HFFc6 (cell line): ENCODE measurements at places on chromosomes 16 and 17. TPM values are rescaled to one million over a fixed set of nuclear protein-coding genes. Genes with fewer than 3 reads are reported as not detected.
A peak's percentile ranks its signal among the peaks of the same experiment; 100 is the strongest.

Gene CSF3
- total RNA-seq = 0.25 to 0.37 TPM in 2 of 3 replicates, not detected in the other

Gene GNG13
- not detected in 3 replicates for total RNA-seq

Gene MYH2
- total RNA-seq = 0.14 TPM in 1 of 3 replicates, not detected in the others

Gene SEPTIN1
- 1.8 to 2.8 TPM (median 1.8 TPM) in 3 replicates for total RNA-seq

Gene CASKIN2
- 18.4 to 20.3 TPM (median 19.8 TPM) in 3 replicates for total RNA-seq

Gene FAM171A2
- 1.6 to 2.1 TPM (median 1.9 TPM) in 3 replicates for total RNA-seq

GRCh38 chr16:70661918-70662641 is 15.7 kb downstream of the IL34 start:
- no peak for DNase-seq

DNA sequence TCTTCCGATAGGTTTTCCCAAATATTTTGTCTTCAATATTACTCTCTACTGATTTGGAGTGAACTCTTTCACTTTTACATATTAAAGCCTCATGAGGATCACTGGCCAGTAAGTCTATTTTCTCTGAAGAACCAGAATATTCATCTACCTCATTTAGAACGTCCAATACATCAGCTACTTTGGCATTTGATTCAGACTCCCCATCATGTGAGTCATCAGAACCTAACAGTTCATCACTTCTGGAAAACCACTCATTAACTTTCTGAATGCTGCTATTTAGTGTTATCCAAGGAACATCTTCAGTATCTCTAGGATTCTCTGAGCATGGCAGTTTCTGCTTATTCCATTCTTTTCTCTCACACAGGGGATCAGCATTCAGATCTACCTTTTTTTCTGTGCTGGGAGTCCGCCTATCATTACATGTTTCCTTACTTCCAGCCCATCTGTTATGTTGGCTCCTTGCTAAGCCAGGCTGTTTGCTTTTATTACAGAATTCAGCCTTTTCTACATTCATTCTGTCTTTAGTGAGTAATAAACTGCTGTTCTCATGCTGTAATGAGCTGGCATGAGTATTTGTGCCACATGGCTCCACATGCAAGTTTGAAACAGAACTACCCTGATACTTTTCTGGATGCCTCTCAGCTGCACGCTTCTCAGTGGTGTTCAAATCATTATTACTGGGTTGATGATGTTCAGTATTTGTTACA is 30.9 kb downstream of the BRCA1 start:
- peak; percentile 48 for DNase-seq

DNA sequence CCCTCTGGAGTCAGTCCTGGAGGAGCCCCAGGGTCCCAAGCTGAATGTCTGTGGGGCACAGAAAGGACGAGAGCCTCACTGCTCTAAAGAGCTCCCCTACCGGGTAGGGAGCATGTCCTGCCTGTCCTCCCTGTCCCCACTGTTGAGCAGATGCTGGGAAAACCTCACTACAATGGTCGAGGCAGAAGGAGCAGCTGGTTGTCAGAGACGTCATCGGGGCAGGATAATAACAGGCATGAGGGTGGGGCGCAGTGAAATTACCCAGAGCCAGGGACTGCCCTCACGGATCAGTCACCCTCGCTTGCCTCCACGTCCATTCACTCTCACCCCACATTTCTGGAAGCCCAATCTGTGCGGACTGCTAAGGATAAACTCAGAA is 538 bp downstream of the TM4SF5 start:
- DNase-seq = no peak

- no peak for DNase-seq
Observed at GRCh38 chr17:74128456-74129211, 74.8 kb upstream of the RPL38 start.

DNA sequence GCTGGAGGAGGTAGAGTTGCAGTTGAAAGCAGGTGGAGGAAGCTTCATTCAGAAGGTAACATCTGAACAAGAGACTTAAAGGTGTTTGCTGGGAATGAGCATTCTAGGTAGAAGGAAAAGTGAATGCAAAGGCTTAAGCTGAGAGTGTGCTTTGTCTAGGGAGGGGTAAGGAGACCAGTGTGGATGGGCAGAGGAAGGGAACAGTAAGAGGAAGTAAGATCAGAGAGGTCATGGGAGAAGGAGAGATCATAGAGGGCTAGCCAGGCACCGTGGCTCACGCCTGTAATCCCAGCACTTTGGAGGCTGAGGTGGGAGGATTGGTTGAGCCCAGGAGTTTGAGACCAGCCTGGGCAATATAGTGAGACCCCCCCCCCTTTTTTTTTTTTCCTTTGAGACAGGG is 3.3 kb downstream of the STX4 start:
- DNase-seq = no peak

DNA sequence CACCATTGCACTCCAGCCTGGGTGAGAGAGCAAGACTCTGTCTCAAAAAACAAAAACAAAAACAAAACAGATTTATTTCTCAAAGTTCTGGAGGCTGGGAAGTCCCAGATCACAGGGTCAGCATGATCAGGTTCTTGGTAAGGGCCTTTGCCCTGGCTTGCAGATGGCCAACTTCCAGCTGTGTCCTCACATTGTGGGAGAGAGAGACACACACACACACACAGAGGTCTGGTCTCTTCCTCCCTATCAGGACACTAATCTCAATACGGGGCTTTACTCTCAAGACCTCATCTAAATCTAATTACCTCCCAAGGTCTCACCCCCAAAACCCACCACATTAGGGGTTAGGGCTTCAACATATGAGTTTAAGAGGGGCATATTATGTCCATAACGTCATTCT is 26.4 kb upstream of the TAOK1 start:
- DNase-seq = no peak

DNA sequence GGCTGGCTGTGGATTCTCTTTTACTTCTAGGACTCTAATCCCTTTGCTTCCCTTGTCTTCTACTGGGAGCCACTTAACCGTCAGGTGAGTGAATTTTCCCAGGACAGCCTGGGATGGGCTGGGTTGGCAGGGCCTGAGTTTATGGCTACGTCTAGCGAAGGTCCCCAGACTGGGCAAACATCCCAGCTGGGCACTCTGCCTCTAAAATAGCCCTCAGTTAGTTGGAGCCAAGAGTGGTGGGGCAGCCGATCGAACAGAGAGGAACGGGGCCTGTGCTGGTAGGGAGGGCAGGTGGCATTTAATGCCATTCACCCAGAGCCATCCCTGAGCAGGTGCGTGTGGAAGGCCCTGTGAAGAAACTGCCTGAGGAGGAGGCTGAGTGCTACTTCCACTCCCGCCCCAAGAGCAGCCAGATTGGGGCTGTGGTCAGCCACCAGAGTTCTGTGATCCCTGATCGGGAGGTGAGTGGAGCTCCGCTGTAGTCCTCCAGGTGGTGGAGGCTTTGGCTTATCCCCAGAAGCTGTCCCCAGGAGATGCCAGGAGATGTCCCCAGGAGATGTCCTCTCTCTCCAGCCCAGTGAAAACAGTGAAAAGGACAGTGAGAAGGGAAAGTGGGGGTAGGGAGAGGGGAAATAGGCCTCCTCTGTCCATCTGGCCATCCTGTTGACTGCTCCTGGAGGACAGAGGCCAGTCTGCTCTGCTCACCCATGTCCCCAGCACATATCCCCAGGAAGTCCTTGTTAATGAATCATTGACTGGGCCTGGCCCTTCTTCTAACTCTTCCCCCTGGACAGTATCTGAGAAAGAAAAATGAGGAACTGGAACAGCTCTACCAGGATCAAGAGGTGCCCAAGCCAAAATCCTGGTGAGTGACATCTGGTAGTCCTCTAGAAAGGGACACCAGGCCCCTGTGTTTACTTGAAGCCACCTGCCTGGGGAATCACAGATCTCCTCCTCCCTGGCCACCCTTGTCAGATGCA is 4.4 kb downstream of the PNPO start:
- no peak for DNase-seq

DNA sequence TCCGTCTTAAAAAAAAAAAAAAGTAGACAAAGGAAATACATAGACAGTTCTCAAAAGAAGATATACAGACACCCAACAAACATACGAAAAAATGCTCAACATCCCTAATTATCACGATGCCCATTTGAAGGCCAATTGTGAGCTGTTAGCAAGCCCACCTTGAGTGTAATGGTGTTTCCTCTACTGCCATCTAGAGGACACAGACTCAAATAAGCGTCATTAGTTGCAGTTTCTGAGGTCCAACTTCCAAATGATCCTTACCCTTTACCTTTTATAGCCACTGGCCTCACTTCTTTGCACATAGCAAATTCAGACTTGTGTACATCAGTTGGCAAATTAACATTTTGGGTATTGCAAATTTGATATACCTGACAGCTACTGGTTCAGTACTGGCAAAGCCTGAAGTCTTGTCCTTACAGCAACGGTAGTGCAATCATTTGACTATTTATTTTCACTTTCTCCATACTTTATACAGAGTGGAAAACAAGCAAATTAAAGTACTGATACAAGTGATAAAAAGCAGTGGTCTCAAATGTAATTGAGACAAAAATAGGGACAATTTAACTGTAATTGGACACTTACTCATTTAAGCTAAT is 536.3 kb upstream of the EEF2KMT start:
- DNase-seq = peak; percentile 16

DNA sequence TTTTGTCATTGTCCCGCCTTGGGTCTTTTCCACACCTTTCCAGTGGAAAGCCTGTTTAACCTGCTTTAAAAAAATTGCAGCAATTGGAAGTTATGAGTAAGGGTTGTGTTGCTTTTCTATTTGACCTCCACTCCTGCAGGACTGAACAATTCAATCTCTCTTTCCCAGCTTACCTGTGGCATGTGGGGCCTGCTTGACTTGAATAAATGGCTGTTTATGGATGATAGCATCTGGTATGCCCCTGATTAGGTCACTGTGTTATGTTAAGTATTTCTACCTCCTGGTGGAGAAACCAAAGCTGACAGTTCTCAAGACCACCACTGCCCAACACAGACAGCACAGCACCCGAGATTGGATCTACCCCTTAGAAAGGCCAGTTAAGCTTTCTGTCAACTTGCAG is 64.8 kb upstream of the NOG start:
- DNase-seq = no peak

- DNase-seq = no peak
Observed at GRCh38 chr16:21179126-21179982, 20.9 kb downstream of the LDAF1 start.

GRCh38 chr16:21197112-21197511 is 14.3 kb downstream of the ZP2 start:
- DNase-seq = no peak

DNA sequence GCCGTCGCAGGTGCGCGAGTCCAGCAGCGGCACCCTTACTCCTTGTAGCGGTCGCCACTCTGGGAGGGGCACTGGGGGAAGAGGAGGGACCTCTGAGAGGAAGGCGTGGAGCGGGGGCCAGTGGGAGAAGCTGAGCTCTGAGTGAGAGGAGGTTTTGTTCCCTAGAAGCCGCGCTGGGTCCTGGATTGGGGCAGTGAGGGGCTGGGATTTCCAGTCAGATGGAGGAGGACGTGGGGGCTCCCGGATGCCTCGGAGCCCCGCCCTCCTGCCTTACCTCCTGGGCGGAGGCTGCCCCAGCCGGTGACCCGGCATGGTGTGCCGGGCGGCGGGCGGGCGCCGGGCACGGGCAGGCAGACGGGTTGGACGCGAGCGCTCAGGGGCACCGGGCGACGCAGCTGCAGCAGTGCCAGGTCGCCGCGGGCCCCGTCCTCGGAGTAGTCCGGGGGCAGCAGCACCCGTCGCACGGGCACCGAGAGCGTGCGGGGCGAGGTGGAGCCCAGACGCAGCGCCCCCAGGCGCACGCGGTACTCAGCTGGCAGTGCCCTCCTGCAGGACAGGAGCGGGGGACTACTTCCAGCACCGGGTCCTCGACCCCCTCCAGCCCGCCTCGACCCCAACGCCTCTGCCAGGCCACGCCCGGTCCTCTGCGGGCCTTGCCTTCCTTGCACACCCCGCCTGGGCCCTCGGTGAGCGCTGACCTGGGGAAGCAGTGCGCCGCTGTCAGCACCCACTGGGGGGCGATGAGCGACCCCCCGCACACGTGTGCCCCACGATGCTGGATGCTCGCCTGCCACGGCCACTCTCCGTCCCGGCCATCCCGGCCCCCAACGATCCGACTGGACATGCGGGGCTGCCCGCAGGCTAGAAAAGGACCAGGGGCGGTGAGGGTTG is 2.0 kb downstream of the PRSS33 start:
- DNase-seq = no peak

DNA sequence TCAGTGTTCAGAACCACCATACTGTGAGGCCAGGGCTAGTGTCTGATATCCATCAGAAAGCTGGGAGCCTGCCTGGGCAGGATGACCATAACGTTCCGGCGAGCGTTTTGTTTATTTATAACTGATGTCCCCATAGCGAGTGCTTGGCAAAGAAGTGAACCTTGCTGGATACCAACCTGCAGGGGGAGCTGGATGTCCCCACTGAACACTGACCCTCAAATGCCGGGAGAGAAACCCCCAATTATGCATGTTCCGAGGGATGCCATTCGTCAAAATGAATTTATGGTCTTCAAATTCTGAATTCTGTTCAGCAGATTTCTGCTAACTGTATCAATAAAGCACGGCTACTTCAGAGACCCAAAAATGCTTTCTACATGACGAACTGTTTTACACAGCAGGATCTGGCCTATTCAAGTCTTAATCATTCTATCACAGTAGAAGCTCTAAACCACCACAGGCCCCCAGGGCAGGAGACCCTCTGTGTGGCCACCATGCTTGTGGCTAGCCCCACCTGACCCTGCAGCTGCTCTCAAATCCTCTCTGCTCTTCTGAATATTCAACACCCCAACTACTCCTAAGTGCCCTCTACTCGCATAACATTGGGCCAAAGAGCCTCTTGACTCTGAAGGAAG is 15.2 kb downstream of the MED24 start:
- peak; percentile 91 for DNase-seq

DNA sequence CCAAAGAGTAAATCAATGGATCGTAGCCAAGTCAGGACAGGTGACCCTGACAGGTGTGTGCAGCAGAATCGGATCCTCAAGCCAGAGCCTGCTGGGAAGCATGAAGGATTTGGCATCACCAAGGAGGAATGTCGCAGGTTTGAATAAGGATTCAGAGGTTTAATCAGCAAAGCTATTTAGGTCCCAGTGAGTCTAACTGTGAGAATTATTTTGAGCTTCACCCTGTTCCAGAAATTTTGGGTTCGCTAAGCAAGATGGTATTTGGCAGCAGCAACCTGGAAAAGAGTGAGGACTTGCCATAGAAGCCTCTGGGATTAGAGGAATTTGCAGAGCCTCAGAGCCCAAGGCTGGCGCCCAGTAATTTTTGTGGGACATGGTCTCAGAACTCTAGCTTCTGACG is 173.0 kb downstream of the CCDC182 start:
- DNase-seq = no peak

DNA sequence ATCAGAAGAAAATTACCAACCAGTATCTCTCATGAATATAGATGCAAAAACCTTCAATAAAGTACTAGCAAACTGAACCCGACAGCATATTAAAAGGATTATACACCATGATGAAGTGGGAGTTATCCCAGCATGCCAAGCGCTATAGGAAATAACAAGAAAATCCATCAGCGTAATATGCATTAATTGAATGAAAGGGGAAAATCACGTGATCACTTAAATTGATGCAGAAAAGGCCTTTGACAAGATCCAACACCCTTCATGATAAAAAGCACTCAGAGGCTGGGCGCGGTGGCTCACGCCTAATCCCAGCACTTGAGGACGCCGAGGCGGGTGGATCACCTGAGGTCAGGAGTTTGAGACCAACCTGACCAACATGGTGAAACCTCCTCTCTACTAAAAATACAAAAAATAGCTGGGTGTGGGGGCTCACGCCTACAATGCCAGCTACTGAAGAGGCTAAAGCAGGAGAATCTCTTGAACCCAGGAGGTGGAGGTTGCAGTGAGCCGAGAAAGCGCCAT is 4.8 kb downstream of the CTRB2 start:
- DNase-seq = no peak
